ENCODE measurements at places on chromosomes 5 and 9. TPM values are rescaled to one million over a fixed set of nuclear protein-coding genes. Genes with fewer than 3 reads are reported as not detected.

GRCh38 chr9:76654051-76654461 lies 110.2 kb upstream of the PCA3 start:
- no peak for DNase-seq

GRCh38 chr5:30594331-30594730 lies 599.2 kb upstream of the CDH6 start:
- DNase-seq: no peak

Gene SLC45A2
- 0.45 TPM for total RNA-seq

DNA sequence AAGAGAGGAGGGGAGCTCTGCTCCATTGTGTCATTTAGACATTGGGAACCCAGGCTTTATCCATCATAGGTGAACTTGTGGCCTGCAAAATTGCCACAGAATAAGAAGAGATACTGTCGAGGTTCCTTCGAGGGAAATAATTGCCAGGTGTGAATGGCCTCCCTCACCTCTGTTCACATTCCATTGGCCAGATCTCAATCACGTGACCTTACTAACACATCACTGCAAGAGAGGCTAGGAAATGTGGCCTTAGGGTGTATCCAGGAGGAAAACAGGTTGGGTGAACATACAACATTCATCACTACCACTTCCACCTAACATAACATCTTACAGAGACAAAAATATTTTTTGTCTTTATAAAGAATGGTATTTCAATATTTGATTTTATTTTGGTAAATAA lies 182.1 kb downstream of the FBXL7 start:
- DNase-seq: no peak

GRCh38 chr5:6510973-6511372 lies 62.3 kb downstream of the UBE2QL1 start:
- no peak for DNase-seq

Gene FASTKD3
- 9.4 TPM for total RNA-seq

GRCh38 chr9:137156567-137157375 lies 13.1 kb downstream of the LRRC26 start:
- DNase-seq: no peak

Gene HK3
- total RNA-seq: 0.60 TPM

- DNase-seq: no peak
Observed at GRCh38 chr5:133341296-133341695, 271.0 kb downstream of the FSTL4 start.

DNA sequence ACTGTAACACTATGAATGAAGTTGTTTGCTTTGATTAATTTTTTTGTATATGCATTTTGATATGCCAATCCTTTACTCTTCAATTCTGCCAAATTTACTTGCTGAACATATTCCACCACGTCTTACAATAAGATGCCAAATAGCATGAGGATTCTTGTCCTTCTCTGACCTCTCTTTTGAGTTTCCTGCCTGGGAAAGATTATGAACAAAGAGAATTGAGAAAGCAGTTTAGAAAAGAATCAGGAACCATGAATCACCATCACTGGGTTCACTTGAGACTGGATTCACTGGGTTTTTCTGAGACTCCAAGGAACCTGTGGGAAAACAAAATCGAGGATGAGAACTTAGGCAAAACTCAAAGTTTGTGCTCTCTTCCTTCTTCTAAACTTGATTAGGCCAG lies 256.5 kb downstream of the CETN3 start:
- DNase-seq: no peak

Gene PCYOX1L
- total RNA-seq: 23.2 TPM

GRCh38 chr9:91902475-91903125 lies 47.4 kb downstream of the ROR2 start:
- DNase-seq: no peak

DNA sequence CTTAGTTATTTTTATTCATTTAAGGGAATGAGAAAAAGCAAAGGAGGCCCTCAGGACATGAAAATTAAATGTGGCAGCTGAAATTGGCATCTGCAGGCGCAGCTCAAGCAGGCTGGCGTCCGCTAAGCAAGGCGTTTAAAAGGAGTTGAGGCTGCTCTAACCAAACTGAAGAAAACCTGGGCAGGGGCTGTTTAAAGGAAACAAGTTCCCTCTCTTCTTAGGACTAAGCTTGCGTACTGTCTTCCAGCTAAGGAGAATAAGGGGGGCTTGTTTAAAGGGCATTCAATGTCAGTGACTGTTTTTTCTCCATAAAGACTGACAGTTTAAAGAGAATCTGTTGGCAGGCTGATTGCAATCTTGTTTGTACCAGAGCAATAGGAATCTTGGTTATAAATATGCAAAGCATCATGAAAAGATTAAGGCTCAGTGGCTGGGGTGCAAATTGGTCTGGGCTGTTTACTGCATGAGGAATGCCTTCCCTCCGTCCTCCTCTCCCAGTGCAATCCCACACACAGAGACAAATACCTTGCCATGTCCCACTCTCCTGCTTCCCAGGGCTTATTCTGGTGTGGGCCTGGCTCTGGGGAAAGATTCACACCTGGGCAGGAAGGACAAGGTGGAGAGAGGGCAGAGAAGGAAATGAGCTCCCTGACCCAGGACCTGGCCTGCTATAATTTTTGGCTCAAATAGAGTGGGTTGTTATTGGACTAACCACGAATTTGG lies 85.9 kb upstream of the LIFR start:
- no peak for DNase-seq

Gene CCL27
- total RNA-seq: 0.84 TPM

Gene TAF1L
- not detected for total RNA-seq

GRCh38 chr9:110999379-110999778 lies 38.9 kb downstream of the LPAR1 start:
- no peak for DNase-seq

Gene AFAP1L1
- 0.36 TPM for total RNA-seq

DNA sequence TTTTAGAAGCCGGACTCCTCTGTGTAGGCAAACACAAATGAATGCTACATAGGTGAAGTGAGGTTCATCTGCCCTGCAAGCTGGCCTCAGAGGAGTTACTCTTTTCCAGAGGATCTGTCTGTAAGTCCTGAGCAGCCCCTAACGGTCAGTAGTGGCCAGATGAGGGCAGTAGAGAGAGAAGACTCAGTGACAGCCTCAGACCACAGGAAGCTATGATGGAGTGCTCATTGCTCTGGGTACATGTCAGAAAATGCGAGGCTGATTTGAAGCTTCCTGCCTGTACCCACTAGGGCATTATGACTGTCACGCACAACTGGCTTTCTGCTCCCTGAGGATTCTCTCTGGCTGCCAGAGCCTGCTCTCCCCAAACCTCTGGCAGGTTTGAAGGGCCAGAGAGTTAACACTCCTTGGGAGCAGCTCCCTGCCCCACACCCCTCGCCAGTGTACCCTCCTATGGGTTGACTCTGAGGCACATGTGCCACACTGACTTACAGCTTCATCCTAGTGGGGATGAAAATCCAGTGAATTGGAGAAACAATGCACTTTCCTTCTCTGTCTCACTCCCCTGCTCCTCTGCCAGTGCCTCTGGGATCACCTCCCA lies 141.5 kb downstream of the GABRG2 start:
- peak; percentile 42 for DNase-seq

- DNase-seq: no peak
Observed at GRCh38 chr5:169742771-169743296, 105.8 kb downstream of the DOCK2 start.

Gene ENTREP1
- total RNA-seq: 2.3 TPM

DNA sequence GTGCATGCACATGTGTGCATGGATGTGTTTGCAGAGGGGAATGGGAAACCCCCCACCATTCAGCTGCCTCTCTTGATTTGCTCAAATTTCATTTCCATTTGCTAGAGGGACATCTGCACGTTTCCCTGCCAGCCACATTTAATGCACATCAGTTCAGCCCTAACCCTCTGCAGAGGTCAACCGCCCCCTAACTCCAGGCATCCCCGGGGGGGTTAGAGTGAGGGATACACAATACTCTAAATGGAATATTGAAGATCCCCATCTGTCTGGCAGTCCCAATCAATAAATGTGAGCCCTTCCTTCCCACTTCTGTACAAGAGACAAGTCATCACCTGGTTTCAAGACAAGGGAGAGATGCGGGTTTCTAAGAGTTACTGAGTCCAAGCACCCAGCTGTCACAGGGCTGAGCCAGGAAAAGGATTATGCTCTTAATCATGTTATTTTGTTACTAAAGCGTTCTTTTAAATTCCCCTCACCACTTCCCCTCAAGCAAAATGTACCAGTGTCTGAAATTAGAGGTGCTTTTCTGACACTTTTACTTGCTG lies 134.1 kb downstream of the SEMA6A start:
- DNase-seq: no peak

DNA sequence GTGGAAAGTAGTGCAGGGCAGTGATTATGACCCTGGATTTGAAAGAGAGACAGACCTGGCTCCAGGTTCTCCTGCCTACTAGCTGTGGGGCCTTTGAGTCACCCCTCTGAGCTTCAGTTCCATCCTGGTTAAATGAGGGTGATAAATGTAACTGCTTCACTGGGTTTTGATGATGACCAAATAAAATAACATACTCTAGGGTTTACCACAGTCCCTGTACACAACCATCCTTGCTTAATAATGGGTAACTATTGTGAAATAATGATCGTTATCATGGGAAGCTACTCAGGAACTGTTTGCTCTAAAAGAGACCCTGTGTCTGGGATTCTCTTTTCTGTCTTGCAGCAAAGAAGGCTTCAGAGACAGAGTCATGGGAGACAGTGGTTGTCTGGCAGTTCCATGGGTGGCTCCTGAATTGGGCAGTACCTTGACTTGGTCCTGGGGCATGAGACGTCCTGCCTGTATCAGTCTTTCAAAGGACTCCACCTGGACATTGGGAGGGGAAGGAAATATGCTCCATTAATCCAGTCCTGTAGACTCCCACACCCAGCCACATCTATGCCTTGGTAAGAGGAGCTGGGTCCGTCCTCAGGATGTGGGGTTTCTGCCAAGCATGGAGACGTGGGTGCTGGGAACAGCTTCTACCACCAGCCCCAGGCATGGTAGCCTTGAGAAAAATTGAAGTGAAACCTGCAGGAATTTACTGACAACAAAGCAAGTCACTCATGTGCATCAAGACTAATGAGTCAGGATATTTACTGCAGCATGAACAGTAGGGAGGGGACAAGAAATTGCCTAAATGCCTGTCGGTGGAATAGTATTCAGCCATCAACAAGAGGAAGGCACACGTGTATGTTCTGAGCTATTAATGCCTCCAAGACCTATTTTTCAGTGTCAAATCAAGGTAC lies 23.4 kb downstream of the AKNA start:
- DNase-seq: no peak

GRCh38 chr9:111752455-111752854 lies 42.3 kb downstream of the SHOC1 start:
- no peak for DNase-seq

Gene EXOSC3
- total RNA-seq: 38.8 TPM

Data from mesothelial cell of epicardium (in vitro differentiated cells).